ENCODE measurements at places on chromosomes 6 and 20.

DNA sequence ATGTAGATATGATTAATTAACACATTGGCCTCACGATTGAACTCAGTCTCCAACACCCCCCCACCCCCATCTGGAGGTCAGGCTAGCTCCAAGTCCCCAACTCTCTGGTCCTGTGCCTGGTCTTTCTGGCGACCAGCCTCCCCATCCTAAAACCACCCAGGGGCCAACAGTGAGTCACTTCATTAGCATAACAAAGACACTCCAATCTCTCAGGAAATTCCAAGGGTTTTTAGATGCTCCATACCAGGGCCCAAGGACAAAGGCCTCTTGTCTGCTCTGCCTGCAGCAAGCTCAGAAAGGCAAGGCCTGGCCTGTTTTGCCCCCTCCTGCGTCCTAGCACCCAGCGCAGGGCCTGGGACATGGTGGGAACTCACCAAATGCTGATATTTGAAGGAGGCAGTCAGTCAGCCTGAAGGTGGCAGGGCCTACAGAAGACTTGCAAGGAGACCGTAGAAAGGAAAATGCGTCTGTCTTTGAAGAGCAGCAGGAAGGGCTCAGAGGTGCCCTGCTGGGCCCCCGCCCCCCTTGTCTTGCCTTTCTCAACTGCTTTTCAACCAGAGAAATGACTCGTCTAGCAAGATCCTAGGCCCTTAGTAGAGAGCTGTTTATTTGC, 184.7 kb downstream of the CDH4 start:
- DNase-seq: no peak

- DNase-seq: no peak
Observed at GRCh38 chr20:62146019-62146755, 2.6 kb downstream of the SS18L1 start.

DNA sequence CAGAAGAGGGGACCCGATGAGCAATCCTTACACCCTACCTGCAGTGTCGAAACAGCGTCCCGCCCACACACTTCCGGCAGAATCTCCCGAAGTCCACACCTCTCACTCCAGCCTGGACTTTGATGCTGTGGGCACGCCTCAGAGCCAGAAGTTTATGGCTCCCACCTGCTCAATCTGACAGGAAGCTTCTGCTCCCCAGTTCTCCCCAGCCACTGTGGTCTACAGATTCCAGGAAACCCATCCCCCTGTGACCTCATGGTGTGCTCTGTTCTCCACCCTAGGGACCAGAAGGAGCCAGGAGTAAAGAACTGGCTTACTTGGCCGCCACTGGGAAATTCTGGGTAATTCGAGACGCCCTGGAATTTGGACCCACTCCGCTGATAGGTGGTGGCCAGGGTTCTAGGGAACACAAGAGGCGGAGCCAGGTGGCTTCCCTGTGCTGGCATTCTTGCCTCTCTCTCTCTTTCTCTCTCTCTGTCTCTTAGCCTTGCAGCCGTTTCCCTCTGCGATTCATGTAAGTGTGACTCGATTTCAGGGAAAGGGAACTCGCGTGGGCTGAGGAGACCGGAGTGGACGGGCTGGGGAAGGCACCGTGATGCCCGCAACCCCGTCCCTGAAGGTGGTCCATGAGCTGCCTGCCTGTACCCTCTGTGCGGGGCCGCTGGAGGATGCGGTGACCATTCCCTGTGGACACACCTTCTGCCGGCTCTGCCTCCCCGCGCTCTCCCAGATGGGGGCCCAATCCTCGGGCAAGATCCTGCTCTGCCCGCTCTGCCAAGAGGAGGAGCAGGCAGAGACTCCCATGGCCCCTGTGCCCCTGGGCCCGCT, at the start of gene TRIM15:
TSS of gene TRIM15 (plus strand) at position 457 of the 828 bp plus-strand sequence. CDS start at position 596, 139 bp downstream.
- DNase-seq: no peak

DNA sequence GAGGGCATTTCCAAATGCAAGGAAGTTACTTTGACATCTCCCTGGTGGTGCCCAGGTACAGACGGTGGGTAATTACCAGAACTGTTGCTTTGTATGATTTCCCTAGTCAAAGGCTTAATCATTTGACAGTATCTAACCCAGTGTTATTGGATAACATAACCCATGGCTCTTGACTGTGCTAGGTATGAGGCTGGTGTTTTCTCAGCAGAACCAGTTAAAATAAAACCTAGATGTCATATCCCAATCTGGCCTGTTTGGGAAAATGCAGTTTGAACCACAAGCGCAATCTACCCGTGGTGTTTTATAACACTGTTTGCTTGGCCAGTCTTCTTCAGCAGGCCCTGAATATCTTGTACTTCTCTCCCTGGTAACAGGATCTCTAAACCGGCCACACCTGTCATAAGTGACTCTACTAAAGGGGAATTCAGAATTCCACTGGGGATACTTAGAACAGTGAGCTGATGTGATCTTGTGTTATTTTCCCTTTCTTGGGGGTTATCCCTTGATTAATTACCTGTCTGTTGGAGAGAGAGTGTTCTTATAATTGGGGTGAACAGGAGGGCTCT, 32.8 kb downstream of the PPP1R14C start:
- DNase-seq: no peak

DNA sequence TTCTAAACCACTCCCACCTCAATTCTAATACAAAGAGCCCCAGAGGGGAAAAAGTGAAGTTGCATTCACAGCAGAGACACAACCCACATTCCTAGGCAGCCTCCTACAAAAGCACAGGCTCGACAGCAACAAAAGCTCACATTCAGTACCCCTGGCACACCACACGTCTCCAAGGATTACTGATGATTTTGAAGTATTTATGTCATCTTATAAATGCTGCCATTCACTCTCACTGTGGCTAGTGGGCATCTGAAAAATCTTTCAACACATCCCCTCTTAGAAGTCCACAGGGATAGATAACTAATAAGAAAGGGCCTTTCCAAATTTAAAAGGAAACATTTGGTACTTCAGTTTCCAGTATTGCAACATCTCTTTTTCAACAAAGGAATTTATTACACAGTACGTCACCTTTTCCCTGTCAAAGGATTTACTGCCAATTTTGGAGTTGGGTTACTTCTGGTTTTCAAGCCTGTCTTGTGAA, 146.7 kb downstream of the TASP1 start:
- no peak for DNase-seq

GRCh38 chr6:12246900-12247299, 43.3 kb upstream of the EDN1 start:
- DNase-seq: no peak

DNA sequence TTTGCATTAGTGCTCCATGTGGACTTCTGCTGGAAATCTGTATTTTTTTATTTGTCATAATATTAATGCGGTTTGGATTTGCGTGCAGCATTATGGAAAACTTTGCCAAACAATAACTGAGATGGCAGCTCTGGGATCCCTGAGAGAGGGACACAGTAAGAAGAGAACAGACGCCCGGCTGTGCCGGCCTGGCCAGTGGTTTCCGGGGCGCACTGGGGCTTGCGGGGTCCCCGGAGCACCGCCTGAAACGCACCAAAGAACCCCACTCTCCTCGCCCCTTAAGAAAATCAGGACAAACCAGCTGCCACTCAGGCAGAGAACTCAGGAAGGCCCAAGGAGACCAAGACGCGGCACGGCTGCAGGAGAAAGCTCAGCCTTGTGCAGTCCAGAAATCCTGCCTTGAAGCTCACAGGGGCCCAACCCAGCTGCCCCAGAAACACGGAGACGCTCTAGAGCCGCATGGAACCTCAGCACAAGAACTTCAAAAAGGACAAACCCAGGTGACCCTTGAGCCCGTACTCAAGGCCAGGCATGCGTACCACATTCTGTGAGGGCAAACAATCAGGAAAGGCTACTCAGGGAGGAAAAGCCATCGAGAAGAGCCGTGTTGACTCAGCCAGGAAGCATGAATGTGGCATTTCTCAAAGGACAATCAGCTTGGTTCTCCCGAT, 226.5 kb upstream of the CDYL start:
- no peak for DNase-seq

DNA sequence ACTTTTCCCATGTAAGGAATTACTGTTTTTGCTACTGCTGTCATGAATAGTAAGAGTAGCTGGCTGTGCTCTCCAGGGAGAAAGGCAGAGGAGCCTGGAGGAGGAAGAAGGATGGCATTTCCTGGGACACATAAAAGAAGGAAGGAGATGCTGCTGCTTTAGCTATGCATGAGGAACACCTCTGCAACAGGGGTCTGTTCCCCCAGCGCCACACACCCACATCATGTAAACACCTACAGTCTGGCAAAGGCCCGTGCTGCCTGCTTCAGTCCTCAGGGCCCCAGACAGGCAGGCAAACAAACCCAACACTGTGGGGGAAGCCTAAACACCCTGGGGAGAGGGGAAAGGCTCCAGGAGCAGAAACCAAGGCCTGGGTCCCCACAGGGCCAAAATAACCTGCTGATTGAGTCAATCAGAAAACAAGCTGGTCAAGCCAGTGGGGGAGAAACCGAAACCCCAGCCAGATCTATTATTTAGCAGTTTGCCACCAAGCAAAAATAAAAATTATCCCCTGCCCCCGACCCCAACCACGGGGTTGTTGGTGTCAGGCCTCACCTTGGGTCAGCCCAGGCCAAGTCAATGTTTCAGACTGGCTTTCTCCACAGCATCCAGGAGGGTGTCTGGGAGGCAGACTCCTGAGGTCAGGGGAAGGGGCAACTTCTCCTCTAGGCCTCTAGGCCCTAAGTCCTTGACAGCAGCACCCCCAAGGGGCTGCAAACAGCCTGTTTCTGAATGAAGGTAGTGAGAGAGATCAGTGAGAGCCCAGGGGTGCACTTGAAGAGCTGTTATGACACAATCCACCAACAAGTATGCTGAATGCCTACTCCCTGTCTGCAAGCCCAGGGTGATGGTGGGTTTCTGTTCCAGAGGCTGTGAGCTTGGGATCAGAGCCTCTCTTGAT, 34.6 kb upstream of the SCUBE3 start:
- DNase-seq: no peak

DNA sequence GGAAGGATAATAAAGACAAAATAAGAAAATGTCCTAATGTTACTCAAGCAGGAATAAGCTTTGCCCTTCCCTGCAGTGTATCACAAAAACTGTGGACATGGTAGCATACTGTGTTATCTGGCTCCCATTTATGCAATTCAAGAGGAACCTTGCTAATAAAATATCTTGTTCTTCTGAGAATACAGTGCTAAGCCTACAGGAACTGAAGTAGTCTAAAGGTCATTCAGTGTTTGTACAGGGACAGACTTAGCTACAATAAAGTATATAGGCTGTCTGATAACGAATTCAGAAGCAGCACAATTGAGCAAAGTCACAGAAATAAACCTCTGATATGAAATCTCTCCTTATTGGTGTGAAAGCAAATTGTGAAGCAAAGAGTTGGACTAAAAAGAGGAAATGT, 59.6 kb upstream of the SDHAF4 start:
- DNase-seq: no peak

DNA sequence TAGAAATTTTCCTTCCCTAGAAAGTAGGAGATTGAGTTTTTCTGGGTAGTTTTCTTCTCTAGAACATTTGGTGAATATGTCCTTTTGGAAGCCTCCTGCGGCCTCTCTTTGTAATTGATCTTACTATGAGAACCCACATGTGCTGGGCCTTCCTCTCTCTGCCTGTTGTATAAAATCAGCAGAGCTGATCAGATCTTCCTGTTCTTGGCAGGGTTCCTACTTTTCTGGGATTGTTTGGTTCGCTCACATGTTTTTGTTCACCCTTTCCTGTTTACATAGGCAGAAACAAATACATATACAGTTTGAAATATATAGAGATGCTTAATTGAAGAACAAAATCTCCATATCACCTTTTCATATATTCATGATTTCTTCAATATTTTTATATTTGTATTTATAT, 57.8 kb downstream of the IL22RA2 start:
- no peak for DNase-seq

DNA sequence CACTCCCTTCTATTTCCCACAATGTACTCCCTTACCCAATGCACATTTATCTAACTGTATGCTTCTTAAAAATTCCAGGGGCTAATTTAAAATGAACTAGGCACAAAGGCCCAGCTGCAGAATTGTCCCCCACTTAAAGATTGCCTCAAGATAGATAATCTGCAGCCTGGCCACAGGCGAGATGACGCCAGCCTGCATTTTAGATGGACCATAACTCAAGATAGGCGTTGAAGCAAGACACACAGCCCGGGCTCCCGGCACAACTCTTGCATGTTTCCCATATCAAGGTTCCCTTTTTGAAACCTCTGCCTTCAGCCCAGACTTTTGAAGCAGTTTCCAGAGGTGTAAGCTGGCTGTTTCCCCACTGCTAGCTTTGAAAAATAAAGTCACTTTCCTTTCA, 3.2 kb upstream of the REPS1 start:
- DNase-seq: no peak

- DNase-seq: no peak
Observed at GRCh38 chr6:431504-431903, 40.0 kb downstream of the IRF4 start.

DNA sequence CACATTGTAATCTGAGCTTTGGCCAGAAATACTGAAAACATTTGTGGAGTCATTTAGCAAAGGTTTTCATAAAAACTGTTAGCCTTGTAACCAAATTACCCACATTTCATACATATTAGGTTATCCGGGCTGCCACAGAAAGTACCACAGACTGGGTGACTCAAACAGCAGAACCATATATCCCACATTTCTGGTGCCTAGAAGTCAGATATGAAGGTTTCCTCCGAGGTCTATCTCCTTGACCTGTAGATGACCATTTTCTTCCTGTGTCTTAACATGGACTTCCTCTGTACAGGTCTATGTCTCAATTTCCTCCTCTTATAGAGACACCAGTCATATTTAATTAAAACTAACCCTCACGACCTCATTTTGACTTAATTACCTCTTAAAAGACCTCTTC, 49.5 kb upstream of the SMIM28 start:
- no peak for DNase-seq

DNA sequence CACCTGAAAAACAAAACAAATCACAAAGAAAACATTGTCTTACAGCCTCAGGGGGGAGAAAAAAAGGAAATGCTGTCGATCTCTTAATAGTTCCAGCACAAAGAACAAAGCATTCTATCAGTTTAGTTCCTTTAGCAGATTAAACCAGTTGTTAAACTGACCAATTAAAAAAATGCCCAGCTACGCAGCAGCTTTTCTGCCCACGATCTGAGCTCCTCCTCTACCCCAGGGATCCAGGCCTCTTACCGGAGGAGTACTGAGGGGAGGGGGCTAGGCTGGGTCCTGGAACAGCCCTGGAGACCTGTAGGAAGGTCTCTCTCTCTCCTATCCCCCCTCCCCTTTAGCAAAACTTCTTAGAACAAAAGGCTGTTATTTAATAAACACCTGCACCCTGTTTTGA, 13.4 kb downstream of the PTK7 start:
- no peak for DNase-seq

- DNase-seq: no peak
Observed at GRCh38 chr20:7500231-7500663, 440.0 kb downstream of the HAO1 start.

DNA sequence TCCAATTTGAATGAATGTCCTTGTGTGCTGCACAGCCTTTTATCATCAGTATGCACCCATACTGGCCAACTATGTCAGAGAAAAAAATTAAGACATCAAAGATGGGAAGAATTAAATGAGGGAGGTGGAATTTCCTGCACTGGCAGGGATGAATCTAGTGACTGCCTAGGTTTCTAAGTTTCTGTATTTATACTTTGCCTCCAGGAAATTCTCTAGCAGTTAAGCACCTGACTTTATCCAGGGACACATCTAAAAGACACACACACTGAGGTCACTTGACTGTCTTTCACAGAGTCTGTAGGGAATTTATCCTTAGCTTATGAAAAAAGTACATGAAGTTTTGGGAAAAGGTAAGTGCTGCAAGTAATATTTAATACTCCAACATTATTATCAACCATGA, 636.5 kb upstream of the PTCHD4 start:
- DNase-seq: no peak
